Progenitor cell of endocrine pancreas (in vitro differentiated cells): ENCODE measurements at places on chromosomes 11 and 22. TPM values are rescaled to one million over a fixed set of nuclear protein-coding genes. Genes with fewer than 3 reads are reported as not detected.

The SLC2A11 gene
- total RNA-seq, result 39.7 and 40.1 TPM in 2 replicates

The APOL1 gene
- 0.12 TPM in 1 of 2 replicates, not detected in the other for total RNA-seq

The BAIAP2L2 gene
- total RNA-seq, result 6.5 and 7.0 TPM in 2 replicates

The P2RX6 gene
- 0.36 and 0.57 TPM in 2 replicates for total RNA-seq

The NXPE2 gene
- 0.19 TPM in 1 of 2 replicates, not detected in the other for total RNA-seq

DNA sequence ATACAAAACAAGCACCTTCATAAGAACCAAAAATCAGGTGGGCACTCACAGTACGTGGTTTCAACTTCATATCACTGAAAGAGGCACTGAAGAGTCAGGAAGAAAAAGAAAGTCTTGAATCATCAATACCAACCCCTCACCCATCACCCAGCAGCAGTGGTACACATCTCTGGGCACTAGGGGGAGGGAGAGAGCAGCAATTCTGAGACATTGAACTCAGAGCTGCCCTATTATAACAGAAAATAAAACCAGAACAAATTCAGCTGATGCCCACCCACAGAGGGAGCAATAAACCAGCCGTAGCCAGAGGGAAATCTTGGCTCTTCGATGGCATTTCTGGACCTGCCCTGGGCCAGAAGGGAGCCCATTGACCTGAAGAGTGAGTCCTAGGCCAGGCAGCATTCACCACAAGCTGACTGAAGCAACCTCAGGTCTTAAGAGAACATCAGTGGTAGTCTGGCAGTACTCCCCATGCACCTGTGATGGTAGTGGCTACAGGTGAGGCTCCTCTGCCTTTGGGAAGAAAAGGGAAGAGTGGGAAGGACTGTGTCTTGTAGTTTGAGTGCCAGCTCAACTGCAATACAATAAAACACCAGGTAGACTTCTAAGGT is 42.2 kb upstream of the FAM181B start:
- H3K4me3 ChIP-seq, result no peak overlapping the region
- H3K4me1 ChIP-seq, result no peaks in the 10 kb centered on the region
- no peaks in the 10 kb centered on the region for H3K36me3 ChIP-seq

DNA sequence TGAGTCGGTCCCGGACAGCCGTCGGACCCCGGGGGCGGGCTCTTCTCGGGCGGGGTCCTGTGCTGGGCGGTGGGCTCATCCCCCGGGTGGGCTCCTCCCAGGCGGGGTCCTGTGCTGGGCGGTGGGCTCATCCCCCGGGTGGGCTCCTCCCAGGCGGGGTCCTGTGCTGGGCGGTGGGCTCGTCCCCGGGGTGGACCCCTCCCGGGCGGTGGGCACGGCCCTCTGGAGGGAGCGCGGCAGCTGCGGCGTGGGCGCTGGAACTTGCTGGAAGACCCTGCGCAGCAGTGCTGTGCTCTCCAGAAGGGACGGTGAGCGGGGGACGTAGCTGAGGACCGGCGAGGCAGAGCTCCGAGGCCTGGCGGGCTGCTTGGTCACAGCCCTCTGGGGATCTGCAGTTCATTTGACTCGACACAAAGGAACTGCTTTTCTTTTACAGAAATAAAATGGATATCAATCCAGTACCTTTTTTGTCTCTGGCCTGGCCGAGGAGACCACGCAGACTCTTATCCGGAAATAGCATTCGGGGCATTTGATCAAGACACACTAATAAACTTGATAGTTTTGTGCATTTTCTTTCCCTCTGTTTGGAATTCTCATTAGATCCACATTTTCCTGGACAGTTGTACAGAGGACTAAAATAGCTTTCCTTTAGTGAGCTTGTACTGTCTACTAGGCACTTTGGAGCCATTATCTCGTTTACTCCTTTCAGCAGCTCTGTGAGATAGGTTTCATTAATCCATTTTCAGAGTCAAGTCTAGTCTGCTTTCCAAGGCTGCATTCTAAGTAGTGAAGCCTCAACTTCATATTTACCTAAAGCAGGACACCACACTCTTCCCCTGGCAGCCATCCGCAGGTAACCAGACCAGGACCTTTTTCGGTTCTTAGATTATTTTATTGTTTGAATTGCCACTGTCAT is 812 bp downstream of the JAM3 start:
- no peaks in the 10 kb centered on the region for H3K36me3 ChIP-seq
- H3K4me1 ChIP-seq, result peaks cover 7% of the 10 kb centered on the region
- H3K4me3 ChIP-seq, result peak overlapping the region; percentile 70
- no peak overlapping the region for H3K27ac ChIP-seq
- peaks cover 37% of the 10 kb centered on the region for H3K27me3 ChIP-seq

DNA sequence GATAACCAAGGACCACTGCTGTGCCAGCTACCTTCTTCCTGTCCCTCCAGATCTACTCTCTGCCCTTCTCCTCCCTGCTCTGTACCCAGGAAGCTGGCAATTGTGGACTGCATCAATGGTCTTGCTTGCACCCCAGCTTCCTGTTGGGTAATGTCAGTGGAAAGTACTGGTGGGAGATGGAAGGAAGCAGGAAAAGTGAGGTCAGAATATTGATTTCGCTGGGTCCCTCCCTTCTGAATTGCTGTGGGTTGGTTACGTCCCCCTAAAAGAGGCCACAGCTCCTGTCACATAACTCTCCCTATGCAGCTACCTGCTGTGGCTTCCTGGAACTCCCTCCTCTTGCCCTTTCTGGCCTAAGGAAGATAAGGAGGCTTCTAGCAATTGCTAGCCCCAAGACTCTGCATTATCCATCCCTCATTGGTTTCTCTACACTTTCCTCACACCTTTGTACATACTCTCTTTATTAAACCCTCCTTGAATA is 81.2 kb downstream of the RASSF10 start:
- H3K4me3 ChIP-seq, result no peak overlapping the region
- no peak overlapping the region for H3K27ac ChIP-seq
- no peak for DNase-seq
- H3K36me3 ChIP-seq, result no peaks in the 10 kb centered on the region
- H3K4me1 ChIP-seq, result peaks cover 7% of the 10 kb centered on the region

DNA sequence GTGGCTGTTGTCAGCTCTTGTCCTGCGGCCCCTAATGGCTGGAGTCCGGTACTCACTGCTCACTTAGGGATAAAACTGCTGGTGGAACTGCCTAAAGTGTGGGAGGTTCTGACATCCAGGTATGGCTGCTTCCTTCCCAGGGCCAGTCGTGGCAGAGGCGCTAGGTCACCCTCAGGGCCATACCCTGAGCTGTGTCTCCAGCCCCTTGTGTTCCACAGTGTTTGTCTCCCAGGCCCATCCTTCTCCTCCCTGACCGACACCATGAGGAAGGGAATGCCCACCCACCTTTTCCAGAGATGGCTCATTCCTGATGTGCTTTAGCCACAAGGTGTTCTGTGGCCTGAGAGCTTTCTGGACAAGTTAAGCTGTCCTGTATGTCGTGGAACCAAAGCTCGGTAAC is 12.4 kb upstream of the ACR start:
- no peak overlapping the region for H3K27ac ChIP-seq
- no peak for DNase-seq
- H3K4me1 ChIP-seq, result no peaks in the 10 kb centered on the region
- peaks cover 9% of the 10 kb centered on the region for H3K36me3 ChIP-seq
- H3K27me3 ChIP-seq, result peaks cover 11% of the 10 kb centered on the region

DNA sequence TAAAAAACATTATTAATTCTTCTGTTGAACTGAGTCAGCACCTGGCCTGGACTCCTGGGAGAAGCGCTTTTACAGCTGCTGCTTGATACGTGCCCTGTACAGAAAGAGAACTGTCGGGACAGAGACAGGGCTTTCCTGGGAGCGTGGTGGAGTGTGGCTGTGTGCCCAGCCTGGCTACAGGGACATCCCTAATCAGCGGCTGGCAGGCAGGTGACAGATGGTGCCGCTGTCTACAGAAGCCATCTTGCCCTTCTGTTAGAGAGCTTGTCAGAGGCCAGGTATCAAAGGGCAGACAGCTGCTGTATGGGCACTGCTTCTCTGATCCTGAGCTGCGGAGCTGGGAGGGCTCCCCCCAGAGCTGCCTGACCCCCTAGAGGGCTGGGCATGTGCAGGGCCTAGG is 361.8 kb downstream of the TENM4 start:
- H3K27me3 ChIP-seq, result no peaks in the 10 kb centered on the region
- peaks cover 6% of the 10 kb centered on the region for H3K36me3 ChIP-seq
- H3K4me1 ChIP-seq, result peaks cover 9% of the 10 kb centered on the region
- no peak for DNase-seq
- peak overlapping the region; percentile 68 for H3K27ac ChIP-seq
- H3K4me3 ChIP-seq, result no peak overlapping the region

DNA sequence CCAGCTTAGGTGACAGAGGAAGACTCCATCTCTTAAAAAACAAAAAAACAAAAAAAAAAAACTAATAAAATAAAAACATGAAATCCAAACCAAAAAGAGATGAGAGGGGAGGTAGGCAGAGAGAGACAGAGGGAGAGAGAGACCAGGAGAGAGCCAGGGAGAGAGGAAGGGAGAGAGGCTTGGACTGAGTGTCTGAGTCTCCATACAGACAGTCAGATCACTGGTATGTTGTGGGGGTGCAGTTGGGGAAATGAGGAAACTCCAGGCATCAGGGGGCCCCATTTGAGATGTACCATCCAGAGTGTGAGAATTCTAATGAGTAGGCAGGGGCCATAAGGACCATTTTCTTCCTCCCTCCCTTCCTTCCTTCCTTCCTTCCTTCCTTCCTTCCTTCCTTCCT is 53.1 kb upstream of the SEPTIN5 start:
- peaks cover 17% of the 10 kb centered on the region for H3K27me3 ChIP-seq
- H3K4me3 ChIP-seq, result no peak overlapping the region
- DNase-seq, result no peak
- H3K4me1 ChIP-seq, result peaks cover 2% of the 10 kb centered on the region
- H3K27ac ChIP-seq, result no peak overlapping the region

DNA sequence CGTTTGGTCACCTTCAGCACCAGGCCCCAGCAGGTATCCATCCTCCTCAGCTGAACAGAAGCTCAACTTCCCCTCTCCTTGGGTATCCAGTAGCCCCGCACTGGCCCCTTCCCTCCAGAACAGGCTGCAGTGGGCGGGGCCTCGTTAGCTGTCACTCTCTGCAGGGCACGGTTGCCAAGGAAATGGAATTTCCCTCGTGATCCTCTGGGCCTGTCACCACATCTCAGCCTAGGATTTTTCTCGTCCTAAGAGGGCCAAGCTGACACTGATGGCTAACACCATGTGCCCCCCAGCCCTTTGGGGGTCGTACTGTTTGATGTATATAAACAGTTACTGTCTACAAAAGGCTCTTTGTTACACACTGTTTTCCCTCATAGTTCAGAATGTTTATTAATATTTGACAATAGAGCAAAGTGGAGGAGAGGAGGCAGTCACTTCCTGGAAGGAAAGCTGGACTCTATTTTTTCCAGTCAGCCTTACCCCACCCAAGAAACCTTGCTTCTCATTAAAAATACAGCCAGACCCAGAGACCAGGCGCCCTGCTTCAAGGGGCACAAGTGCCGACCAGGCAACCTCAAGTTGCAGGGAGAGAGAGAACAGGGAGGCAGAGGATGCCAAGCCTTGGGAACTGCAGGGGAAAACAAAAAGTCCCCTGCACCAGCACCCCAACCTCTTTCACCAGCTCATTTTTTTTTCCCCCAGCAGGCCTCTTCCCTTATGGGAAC is 44.5 kb downstream of the FEZ1 start:
- H3K4me3 ChIP-seq, result no peak overlapping the region
- DNase-seq, result peak; percentile 28
- peak overlapping the region; percentile 35 for H3K27ac ChIP-seq

DNA sequence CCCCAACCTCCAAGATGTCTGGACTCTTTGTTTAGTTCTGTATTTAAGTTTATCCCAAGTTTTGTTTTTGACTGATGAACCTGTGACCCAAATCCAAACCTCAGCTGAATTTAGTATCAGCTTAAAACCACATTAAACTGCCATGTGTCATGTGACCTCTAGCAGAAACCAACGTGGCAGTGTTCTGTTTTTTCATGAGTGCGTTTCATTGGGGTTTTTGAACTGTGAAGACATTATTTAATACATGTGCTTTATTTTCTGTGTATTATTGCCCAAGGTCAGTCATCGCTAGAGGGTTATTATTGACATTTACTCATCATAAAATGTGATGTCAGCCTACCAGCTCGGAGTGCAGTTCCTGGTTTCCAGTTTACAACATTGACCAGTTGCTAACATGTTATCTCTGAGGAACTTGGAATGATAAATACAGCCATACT is 1.8 kb downstream of the TLCD5 start:
- DNase-seq, result no peak
- H3K27me3 ChIP-seq, result peaks cover 12% of the 10 kb centered on the region
- H3K27ac ChIP-seq, result no peak overlapping the region
- peak overlapping the region; percentile 24 for H3K4me3 ChIP-seq
- peaks cover 5% of the 10 kb centered on the region for H3K36me3 ChIP-seq
- peaks cover 9% of the 10 kb centered on the region for H3K4me1 ChIP-seq
